ENCODE measurements at places on chromosomes 13 and 19.

DNA sequence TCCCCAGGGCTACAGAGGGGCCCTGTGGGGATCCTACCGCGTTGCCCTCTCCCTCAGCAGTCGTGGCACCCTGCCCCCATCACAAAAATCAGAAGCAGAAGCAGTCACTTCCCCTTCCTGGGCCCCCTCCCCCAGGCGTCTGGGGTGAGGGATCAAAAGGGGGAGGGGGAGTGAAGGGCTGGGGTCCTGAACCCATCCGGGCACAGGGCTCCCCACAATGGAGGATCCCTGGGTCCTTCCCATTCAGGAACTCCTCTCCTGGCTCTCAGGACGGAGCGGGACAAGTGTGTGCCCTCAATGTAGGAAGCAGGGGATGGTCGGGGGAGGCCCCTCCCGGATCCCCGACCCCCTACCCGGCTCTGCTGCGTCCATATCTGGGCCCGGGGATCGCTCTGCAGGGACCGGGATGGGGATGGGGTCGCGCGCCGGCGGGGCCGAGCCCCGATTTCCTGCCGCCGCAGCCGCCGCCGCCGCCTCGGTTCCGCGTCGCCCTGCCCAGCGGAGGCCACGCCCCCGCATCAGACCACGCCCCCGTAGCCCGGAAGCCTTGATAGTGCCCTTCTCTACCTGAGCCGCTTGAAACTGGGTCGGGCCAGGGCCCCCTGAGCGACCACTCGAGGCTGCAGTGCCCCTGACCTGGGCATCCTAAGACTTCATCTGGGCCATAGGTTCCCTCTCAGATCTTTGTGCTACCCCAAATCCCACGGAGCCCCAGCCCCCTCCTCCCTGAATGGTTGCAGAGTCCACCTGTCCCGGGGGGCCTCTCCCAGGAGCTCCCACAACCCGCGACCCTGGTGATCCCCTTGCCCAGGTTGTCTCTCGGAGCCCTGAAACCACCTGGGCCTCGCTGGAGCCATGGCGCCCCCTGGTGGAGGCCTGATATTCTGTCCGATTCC lies at the start of gene GMIP:
Gene GMIP (minus strand): TSS at position 500 of the 896 bp plus-strand sequence. CDS start 128 bp downstream, at position 372.
- DNase-seq, result peak; percentile 94

DNA sequence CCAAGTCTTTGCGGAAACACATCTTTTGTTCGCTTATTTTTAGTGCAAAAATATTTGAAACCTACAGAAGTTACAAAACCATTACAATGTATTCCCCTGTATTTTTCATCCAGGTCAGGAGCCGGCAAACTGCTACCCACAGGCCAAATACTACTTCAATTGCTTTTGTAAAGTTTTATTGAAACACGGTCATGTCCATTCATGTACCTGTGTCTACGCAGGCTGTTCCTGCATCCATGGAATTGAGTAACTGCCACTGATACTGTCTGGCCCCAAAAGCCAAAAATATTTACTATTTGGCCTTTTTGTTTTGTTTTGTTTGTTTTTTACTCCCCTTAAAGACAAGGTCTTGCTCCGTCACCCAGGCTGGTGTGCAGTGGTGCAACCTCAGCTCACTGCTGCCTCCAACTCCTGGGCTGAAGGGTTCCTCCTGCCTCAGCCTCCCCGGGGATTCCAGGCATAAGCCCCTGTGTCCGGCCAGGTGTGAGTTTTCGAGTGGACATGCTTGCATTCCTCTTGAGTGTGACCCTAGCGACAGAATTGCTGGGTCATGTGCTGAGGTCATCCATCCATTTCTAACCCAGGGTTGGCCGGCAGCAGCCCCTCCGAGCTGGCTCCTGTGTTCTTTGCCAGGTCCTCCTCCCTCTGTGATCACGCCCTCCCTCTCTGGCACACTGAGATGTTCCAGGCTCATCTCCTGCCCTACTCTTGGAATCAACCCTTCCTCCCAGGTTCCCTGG lies 10.9 kb upstream of the S1PR4 start:
- DNase-seq, result no peak

DNA sequence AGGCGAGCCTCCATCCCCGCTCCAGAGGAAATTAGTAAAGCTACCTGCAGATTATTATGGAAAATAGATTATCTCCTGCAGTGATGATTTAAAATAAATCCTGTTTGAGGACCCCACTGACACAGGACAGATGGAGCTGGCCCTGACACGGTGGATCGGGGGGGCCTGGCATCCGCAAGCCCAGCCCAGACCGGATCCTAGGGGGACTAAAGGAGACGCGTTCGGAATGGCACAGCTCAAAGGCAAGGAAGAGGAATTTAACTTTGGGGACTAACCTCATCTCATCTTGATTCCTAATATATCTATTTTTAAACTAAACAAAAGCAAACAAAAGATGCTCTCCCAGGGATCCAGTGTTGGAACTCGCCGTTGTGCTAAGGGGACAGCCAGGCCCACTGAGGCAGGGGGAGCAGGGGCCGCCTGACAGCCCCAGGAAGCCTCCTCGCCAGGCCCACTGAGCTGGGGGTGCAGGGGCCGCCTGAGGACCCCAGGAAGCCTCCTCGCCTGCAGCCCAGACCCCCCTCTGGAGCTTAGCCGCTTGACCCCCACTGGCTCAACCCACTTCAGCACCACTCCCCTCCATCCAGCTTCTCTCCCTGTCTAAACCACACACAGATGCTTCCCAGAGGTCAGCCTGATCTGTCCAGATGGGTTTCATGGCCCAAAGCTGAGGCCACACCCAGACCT lies 78.6 kb downstream of the SPACA7 start:
- DNase-seq, result no peak

- no peak for DNase-seq
These were observed 977 bp upstream of the IL17D start for GRCh38 chr13:20702530-20702914.

GRCh38 chr13:33524086-33524485 lies 238.5 kb upstream of the STARD13 start:
- DNase-seq, result no peak

DNA sequence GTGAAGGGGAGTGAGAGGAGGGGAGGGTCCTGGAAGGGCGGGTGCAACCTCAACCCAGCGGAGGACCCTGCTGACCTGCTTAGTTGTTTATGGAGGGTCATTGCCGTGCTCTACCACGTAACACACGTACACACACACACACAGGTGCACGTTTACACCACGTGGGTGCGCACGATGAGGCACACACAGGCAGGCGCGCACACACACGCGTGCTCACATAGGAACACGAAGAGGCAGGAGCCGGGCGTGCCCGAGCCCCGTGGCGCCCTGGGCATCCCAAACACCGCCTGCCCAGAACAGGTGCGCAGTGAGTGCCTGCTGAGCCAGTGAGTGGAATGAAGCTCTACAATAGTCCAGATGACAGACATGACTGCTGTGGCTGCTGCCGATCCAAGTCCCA lies 11.2 kb upstream of the MADCAM1 start:
- DNase-seq, result no peak

DNA sequence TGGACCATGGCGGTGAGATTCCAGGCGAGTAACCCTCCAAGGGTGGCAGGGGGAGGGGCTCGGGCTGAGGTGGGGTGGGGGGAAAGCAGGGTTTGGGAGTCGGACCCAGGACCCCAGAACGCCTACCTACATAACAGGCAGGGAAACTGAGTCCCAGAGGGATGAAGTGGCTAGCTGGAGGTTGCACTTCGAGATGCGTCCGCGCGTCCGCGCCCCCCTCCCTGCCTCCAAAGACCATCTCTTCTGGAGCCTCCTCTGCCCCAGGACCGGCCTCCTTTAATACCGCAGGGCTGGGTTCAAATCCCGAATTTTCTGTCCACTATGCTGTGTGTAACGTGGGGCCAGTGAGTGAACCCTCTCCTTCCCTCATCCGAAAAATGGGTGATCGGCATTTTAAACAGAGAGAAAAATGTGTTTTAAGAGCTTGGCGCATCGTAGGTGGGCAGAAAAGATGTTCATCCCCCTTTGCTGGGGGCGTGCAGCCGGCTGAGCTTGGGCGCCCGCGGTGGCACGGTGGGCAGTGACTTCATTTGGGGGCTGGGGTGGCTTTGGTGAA lies 13.8 kb downstream of the TJP3 start:
- DNase-seq, result no peak

GRCh38 chr19:43329989-43330388 lies 23.5 kb upstream of the CD177 start:
- no peak for DNase-seq

DNA sequence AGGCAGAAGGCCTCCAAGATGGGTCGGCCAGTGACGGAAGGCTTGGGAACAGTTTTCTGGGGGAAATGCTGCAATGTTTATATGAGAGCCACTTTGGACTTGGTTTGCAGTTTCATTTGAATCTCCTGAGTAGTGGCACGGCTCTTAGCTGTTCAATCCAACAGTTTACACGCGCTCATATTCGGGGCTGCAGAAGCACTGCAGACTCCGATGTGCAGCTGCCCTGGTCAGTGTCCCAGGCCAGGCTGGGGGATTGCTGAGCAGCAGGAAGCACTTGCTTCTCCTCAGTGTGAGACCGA lies 31.7 kb downstream of the CEBPG start:
- no peak for DNase-seq

DNA sequence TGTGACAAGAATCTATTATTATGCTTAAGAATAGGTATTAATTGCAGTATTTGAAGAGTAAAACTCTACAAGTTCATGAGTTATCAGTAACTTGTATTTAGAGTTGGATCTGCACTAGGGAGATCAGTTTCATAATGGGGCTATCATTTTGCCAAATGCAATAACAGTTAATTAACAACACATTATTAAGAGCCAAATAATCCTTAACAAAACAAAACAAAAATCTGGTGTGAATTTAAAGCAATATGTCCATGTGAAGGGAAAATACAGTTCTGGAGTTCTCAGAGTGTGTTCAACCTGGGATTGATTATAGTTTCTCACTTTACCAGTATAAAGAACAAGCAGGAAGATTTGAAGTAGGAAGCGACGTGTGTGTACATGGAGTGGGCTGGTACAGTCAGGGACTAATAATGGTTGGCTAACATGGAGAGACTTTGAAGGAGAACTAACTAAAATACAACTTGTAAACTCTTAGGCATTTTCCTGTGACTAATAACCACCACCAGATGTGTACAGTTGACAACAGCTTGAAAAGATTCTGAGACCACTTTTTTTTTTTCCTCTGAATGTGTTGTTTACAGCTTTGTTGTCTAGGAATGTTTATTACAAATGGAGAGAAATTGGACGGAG lies 58.5 kb downstream of the POSTN start:
- no peak for DNase-seq

GRCh38 chr19:19661675-19662251 lies 1.7 kb downstream of the ATP13A1 start:
- no peak for DNase-seq

DNA sequence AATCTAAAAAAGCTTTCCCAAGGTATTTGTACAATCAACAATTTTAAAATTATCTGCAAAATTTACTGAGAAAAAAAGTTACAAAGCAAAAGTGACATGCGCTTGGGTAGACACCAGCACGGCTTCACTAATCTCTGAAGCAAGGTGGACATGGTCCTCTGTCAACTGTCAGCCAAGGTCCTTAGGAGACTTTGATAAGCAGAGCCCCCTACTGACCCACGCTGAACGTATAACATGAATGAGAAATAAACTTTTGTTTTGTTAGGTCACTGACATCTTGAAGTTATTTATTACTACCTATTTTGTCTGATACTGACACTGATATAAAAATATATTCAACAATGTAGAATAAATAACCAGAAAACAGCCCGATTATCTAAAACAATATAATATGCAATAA lies 100.7 kb upstream of the OBI1 start:
- DNase-seq, result no peak

DNA sequence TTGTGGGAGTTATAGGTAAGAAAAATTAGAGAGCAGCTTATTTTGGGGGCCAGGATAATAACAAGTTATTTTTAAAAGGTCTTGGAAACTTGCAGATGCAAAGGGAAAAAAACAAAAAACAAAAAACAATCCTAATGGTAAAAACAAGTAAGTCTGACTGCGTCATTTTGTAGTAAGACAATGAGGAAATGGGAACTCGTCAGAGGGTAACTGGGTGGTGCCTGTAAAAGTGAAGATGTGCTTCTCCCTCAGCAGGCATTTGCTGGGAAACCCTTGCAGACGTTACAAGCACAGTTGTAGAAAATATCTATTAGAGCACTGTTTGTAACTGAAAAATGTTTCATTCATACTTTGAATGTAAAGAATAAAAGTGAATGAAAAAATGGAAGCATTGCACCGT lies 2.2 kb upstream of the TNFSF13B start:
- DNase-seq, result no peak

GRCh38 chr13:81480634-81481033 lies 1139.7 kb upstream of the SPRY2 start:
- no peak for DNase-seq

DNA sequence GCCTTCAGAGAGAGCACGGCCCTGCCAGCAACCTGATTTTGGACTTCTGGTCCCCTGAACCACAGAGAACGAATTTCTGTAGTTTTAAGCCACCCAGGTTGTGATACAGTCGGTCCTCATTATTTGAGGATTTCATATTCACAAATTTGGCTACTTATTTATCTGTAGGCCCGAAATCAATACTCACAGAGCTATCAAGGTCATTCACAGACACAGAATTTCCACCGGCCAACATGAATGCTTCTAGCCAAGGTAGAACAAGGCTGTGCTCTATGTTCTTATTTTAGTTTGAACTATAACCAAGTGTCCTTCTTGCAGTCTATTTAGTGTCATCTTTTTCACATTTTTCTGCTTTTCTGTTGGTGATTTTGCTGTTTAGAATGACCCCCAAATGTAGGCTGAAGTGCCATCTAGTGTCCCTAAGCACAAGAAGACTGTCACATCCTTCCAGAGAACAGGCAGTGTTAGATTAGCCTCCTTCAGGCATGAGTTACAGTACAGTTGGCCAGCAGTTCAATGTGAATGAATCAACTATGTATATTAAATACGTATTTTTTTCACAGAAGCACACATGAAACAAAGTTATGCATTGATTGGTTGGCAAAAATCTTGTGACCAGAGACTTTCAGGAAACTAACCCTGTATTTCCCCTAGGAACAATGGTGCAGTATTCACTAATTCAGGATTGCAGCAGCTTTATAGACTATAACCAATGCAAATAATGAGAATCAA lies 63.5 kb downstream of the C13orf42 start:
- no peak for DNase-seq

- no peak for DNase-seq
These were observed 2.7 kb upstream of the ZIC2 start for GRCh38 chr13:99978799-99979452.

DNA sequence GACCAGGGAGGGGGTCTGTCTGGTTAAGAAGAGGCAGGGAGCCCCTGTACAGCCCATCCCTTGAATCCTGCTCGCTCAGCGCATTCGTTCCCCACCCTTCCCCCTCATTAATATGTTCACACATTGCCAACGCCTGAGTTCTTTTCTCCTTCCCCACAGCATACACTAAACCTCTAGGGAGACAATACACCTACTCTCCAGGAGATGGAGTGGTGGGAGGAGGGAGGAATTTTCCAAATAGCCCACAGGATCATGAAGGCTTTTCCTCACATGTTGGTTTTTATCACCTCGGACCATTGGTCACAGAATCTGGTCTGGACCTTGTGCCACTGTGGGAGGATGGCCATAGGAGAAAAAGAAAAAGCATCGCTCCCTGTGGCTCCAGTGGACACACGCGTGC lies 294.9 kb downstream of the SHISA2 start:
- no peak for DNase-seq

All from pancreas (tissue), 10 donors.